Stimulated activated CD4-positive, alpha-beta T cell treated with anti-CD3 and anti-CD28 coated beads, Interleukin-4, amount 100 ng/mL, for 24 hours (primary cell): ENCODE measurements at places on chromosomes 5 and 9.

DNA sequence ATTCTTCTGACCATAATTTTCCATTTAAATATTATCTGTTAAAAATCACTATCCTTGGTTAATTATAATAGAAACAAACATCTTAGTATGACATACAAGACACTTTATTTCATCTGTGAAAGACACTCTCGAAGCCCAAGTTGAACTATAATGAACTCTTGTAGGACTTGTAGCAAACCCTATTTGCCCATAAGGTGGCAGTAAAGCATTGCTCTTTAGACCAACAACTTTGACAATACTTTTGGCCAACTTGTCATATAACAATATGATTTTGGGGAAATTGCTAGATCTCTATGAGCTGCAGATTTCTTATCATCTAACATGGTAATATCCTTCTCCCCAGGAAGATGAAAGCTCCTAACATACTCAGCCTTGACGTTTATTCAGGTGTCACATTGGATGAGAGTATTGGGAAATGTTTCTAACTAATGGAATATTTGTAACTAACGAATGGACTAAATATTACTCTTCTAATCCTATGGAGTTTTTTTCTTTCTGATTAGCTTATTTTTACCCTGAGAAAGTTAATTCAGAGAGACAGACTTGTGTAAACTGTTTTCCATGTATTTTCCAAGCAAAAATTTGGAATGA lies 11.0 kb downstream of the SPINK14 start:
- DNase-seq: no peak

DNA sequence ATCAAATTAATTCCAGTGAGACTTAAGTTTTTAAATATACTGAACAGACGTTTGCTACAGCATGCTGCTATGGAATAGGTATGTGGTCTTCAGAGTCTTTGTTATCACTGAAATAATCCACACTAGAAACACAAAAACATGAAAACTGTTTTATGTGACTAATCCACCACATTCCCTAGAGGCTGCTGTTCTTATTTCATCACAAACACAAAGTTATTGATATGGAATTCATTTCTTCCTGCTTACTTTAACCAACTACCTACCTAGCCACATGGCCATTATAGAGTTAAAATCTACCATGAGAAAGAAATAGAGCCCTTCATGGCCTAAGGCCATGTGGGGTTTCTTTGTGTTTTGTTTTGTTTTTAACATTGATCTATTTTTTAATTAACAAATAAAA lies 232.3 kb upstream of the PTGER4 start:
- DNase-seq: no peak

- no peak for DNase-seq
Measured at GRCh38 chr5:30572279-30572678, 621.2 kb upstream of the CDH6 start.

- no peak for DNase-seq
Measured at GRCh38 chr5:108521011-108521700, 139.3 kb upstream of the FBXL17 start.

DNA sequence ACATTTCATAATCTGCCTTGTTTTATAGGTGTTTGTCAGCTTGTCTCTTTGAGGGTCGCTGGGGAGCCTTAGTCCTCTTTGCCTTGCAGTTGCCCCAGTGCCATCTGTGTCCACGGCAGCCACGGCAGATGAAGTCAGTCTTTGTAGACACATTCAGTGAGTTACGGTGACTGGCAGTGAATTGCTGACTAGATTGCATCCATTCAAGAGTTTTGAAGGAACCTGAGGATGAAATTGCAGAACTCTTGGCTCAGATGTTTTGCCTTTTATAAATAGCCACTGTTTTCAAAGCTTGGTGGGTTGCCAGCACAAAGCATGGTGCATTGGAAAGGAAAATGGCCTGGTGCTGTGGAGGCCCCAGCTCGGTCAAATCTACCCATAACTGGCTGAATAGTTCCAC lies 125.6 kb downstream of the TRIO start:
- DNase-seq: no peak

DNA sequence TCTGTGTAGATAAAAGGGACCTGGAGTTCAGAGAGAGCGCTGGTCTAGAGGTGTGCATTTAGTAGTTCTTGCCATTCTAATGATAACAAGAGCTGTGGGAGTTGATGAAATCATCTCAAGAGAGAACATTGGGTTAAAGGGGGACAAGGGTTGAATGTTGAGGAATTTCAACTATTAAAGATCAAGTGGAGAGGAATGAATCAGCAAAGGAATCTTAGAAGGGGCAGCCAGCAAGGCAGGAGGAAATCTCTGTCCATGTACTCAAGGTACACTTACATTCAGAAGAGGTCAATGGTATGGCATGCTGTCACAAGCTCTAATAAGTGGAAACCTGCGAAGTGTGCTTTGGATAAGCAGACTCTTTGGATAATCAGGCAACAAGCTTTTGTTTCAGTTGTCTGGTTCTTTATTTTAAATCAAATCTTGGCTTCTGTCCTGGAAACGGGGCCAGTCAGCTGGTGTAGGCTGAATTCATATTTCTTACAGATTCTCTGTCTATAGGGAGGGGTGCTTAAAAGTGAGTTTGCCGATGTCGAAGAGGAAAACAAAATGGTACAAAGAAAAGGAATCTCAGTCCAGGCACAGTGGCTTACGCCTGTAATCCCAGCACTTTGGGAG lies 320.5 kb upstream of the CD180 start:
- DNase-seq: no peak

- no peak for DNase-seq
Measured at GRCh38 chr9:134707031-134707680, 65.6 kb downstream of the COL5A1 start.

DNA sequence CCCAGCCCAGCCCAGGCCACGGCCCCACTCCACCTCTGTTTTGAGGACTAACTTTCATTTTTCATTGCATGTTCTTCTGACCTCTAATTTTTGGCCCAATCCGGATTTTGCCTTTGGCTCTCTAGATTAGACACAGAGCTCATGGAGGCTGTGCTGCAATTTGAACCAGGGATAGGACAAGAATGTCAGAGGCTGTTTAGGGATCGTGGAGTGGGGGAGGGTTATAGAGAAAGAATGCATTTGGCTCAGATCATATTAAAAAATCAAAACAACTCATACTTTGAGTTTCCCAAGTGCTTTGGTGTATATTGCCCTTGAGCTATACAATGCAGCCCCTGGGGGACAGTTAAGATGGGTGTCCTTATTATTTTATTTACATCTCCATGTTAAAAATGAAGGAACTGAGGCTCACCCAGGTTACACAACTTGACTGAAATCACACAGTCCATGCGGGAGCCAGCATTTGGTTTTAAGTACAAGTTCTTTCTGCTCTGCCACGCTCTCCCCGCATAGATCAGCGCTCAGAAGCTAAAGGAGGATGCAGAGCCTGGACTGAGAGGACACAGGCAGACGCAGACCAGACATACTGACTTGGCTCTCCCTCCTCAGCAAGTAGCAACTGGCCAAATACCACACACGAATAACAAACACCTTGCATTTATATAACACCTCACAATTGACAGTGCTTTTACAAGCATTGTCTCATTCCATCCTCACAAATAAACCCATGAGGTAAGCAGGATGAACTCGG lies 126.4 kb upstream of the RAI14 start:
- DNase-seq: no peak

DNA sequence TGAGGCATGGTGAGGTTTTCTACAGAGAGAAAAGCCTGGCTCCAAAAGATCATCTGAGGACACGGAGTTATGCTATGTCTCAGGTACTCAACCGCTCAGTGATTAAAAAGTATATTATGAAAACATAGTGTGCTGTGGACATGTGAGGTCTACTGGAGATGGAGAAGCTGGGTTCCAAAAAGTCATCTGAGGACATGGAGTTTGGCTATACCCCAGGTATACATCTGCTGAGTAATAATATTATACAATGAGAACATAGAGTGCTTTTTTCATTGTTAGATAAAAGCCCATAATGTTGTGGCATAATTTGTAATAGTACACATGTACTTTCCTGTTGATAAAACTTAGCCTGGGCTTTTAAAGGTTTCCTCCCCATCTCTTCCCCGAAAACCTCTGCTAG lies 70.7 kb upstream of the SHISAL2B start:
- no peak for DNase-seq

GRCh38 chr5:95738834-95739233 lies 7.7 kb downstream of the RHOBTB3 start:
- DNase-seq: no peak

- DNase-seq: no peak
Measured at GRCh38 chr5:120803282-120803681, 339.2 kb downstream of the PRR16 start.

- no peak for DNase-seq
Measured at GRCh38 chr5:133428072-133428660, 184.2 kb downstream of the FSTL4 start.

DNA sequence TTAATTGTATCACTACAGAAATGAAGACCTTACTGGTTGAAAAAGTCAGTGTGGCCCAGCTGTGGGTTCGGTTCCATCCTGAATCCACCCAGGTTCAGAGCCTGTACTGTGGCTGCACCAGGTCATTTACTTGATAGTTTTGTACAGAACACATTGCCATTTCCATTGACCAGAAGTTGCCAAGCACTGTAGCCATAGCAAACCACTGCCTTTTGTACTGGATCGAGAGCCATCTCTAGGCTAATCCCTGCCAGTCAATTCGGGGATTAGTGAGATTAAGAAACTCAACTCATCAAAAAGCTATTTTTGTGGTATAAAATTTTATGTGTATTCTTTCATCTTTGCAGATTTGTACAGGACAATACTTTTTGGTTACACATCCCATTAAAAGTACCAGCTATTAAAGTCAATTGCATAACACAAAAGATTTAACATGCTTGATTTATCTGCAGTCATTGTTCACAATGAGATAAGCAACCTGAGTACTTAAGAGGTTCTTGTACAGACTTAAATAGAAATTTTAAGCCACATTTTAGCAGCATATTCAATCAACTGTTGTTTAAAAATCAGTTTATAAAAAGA lies 108.5 kb upstream of the OTULINL start:
- no peak for DNase-seq

DNA sequence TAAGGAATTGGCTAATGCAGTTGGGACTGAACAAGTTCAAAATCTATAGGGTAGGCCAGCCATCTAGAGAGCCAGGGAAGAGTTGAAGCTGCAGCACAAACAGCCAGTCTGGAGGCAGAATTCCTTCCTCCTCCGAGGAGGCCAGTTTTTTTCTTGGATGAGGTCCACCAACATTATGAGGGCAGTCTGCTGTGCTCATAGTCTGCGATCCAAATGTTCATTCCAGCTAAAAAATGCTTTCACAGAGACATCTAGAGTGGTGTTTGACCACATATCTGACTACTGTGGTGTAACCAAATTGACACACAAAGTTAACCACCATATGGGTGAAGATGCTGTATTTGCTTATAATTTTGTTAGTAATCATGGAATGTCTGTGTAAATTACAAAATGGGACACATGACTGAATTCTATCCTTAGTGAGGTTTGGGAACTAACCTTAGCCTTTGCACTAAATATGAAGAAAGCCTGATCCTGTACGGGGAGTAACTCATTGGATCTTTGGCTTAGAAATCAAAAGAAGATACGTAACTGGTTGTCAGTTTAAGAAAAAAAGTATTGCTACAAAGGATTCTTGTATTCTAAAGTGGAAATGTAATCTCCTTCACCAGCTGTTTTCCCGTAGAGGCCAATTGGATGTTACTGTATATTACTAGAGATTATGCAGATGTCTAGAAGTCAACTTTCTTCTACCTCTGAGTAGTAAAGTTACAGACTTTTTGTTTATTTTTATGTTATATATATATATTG lies 70.6 kb downstream of the SPIN1 start:
- no peak for DNase-seq

DNA sequence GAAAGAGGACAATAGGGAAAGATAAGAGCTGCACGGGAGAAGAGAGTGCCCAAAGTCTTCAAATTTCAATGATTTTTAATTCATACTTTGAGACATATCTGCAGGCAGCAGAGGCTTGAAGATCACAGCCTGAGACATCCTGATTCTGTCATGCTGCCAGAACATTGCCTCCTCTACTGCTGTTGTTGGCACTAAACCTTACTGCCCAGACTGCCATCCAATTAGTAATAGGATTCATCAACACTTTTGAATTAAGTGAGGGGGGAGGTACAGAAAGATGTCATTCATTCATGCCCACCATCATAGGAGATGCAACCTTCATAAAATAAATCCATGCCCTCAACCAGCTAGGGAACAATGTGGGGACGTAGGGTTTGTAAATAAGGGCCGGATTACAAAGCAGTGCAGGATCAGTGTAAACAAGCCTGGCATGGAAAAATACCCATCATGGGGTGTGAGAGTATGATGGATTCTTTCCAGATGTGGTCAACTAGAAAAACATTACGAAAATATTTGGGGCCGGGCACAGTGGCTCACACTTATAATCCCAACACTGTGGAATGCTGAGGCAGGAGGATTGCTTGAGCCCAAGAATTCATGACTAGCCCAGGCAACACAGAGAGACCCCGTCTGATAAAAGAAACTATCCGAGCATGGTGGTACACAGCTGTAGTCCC lies 122.1 kb upstream of the DAPK1 start:
- DNase-seq: no peak

GRCh38 chr9:81377320-81377719 lies 312.0 kb downstream of the TLE1 start:
- no peak for DNase-seq

- no peak for DNase-seq
Measured at GRCh38 chr5:29780401-29780800, 1413.1 kb upstream of the CDH6 start.

DNA sequence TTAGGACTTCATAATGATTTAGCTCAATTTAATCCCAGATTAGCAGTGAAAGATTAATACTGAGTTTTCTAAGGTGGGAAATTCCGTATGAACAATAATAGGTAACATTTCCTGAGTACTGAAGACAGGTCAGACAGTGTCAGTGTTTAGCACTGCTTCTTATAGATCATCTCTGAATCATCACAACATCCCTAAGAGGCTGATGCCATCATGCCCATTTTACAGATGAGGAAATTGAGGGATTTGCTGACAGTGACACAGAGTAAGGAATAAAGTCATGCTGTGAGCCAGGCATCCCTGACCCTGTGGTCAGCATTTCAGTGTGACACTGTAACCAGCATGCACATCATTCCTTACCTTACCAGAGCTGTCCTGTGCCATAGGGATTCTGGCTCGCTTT lies 44.5 kb downstream of the DAPK1 start:
- no peak for DNase-seq

DNA sequence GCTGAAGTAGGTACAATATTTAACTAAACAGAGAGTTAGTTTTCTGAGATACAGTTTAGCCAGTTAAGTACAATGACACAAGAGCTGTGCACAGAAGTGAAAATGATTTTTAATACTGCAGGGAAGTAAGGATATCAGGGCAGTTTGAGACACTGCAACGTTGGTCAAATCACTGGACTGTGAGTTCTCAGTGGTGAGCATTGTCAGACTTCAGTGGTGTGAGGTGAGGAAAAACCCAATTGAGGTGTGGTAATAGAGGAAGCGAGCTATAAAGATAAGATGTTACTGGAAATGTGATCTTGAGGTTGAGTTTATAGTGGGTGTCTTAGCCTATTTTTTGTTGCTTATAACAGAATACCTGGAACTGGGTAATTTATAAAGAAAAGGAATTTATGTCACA lies 12.8 kb upstream of the FBXL7 start:
- no peak for DNase-seq

GRCh38 chr9:8734760-8735159 lies 935.2 kb upstream of the DMAC1 start:
- DNase-seq: no peak

- DNase-seq: no peak
Measured at GRCh38 chr9:994005-994404, 17.6 kb downstream of the DMRT3 start.
